Globus pallidus (tissue), 1 donor: ENCODE measurements at places on chromosomes 16 and 17.
A peak's percentile ranks its signal among the peaks of the same experiment; 100 is the strongest.

GRCh38 chr16:20214401-20214800 lies 112.9 kb downstream of the GP2 start:
- DNase-seq = no peak

DNA sequence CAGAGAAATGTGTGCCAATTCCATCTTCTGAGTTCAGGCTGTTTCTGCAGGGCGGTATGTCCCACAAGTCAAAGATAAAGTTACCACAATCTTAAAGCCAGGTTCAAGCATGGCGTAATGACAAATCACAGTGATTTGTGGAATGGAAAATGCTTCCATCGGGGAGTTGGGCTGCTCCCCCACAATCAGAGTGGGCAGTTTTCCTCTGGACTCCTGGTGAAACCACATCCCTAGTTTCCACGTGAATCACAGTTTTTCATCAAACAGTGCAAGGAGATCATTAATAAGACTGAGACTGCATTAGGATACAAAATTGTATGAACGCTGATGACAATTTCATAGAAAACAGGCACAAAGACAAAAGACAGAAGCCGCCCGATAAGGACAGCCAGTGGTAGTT lies 3.6 kb downstream of the LITAF start:
- DNase-seq = no peak

GRCh38 chr17:45393411-45393810 lies 39.3 kb downstream of the ARHGAP27 start:
- no peak for DNase-seq

- DNase-seq = no peak
Observed at GRCh38 chr16:64094992-64095634, 1026.8 kb downstream of the CDH11 start.

DNA sequence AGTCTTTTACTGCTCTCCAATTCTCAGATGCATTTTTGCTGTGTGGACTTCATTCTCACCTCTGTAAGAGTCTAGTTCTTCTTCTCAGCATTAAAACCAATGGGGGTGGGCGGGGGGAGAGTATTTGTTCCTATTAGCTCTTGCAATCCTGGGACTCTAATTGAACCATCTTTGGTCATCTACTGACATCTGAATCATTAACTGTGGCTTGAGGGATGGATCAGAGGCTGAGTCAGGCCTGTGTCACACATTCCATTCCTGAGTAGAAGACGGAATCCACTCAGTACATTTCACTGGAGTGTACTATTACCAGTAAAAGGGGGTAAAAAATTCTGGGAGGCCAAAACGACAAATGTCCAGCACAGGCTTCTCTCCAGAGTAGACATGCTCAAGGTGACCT lies 12.8 kb upstream of the ZNF23 start:
- DNase-seq = no peak

- no peak for DNase-seq
Observed at GRCh38 chr17:28706471-28707338, 5.0 kb downstream of the PROCA1 start.

DNA sequence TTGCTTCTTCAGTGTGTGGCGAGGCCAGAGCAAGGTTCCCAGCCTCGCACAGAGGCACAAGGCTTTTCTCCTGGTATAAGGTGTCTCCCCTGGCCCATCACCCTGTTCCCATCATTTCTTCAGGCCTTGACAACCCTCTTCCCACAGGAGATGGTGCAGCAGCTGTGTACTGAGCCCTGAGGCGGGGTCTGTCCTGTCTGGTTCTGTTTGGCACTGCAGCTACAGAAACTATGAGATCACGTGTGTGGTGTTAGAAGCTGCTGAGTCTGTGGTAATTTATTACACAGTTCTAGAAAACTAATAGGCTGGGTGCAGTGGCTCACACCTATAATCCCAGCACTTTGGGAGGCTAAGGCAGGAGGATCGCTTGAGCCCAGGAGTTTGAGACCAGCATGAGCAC lies 7.2 kb downstream of the PLA2G15 start:
- DNase-seq = no peak

DNA sequence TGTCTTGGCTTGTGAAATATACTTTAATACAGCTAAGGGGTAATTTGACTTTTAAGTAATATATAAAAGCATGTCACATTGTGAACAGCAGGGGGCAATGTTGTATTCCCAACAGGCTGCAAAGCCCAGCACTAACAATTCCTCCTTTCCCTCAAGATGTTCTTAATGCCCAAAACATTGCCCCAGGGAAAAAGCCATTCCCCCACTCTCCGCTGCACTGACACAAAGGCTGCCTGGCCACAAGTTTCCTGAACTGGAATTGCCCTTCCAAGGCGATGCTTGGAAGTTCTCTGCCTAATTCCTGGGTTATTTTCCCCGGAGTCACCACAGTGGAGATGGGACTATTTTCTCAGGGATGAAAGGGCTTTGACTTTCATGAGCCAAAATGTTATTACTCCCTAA lies 27.2 kb downstream of the CLEC16A start:
- peak; percentile 75 for DNase-seq

DNA sequence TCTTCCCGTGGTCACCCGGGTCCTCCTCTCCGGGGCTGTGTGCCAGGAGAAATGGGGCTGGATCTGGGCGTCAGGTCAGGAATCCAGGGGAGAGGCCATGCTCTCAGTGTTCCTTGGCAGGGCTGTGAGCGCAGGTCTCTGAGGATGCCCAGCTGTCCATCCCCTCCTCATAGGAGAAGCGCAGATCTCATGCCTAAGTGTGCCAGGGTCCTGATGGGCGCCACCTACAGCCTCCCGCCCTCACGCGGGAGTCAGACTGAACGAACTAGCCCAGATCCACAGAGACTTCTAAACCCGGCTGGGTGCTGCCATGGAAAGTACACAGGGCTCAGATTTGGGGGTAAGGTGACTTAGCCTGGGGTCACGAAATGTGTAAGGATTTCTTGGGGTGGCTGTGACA lies 24.3 kb downstream of the MGRN1 start:
- no peak for DNase-seq

DNA sequence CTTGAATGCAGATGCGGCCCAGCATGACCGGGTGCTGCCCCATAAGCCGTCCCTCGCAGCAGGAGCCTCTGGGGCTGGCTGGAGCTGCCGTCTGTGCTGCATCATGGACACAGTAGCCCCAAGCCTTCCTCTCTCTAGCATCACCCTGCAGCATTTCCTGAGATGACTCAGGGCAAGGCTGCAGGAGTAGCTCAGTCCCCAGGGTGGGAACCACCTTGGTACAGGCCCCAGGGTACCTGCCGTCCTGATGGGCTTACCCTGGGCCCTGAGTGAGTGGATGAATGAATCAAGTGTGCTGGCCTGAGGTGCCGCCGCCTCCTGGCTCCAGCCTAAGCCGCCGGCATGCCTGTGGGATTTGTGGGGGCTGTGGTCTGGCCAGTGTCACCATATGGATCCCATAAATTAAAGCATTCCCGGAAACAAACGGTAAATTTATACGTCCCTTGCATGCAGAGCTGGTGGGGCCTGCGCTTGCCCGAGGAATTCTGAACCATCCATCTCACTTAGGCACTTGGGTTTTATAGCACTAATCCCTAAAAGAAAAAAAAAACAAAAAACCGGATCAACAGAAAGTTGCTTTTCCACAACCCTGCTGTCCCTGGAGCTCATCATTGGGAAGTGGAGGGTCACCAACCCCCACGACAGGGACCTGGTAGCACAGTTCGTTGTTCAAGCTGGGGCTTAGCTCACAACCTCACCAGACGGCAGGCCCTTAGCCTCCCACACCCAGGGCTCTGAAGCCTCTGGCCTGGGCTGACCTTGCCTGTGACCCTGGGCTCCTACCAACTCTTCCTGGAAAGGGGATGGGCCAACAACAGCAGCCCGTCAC lies 242.6 kb upstream of the CIBAR2 start:
- no peak for DNase-seq
